Stimulated activated CD8-positive, alpha-beta memory T cell treated with anti-CD3 and anti-CD28 coated beads, Interleukin-2, amount 100 ng/mL, for 48 hours (primary cell): ENCODE measurements at places on chromosomes 6 and 20.

- no peak for DNase-seq
Observed at GRCh38 chr6:46788791-46789190, 4.4 kb upstream of the MEP1A start.

DNA sequence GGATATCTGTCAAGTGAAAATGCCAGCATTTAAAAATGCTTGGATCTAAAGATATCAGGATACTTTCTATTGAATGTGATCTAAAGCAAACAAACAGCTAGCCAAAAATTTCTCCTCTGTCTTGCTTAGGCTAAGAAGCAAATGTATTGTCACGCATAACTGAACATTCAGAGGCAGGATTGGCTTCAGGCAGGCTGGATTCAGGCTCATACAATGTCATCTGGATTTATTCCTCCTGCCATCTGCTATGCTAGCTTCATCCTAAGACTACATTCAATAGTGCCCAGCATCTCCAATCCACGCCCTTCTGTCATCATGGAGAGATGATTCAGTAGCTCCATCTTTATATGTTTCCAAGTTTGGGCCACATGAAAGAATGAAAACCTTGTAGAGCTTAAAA is 27.1 kb downstream of the PFDN4 start:
- DNase-seq = no peak

DNA sequence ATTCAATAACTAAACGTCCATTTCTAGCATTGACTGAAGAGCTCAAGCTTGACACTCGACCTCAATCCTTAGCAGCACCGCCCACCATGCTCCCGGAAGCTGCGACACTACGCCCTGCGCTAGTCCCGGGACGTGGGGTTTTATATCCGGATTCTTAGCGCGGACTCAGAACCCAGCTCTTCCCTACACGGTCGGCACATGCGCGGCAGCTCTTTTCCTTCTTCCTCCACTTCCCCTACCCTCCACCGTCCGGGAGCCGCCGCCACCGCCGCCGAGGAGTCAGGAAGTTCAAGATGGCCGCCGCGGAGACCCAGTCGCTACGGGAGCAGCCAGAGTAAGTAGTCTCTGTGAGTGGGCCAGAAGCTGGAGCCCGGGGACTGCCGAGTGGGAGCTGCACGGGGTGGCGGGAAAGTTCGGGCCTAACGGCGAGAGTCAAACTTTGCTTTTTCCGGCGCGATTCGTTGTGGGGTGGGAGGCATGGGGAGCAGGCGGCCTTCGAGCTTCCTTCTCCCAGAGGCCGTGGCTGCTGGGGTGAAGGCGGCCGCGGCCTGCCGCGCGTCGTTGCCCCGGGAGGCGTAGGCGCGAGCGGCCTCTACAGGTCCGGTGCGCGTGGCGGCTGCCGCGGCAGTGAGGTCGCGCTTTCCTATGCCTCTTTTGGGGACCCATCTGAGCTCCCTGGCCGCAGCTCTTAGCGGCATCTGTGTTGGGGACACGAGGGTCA is 57.6 kb downstream of the FAM217A start:
- DNase-seq = peak; percentile 88

- DNase-seq = no peak
Observed at GRCh38 chr6:37628611-37629320, 68.9 kb downstream of the MDGA1 start.

- DNase-seq = no peak
Observed at GRCh38 chr20:61448386-61448785, 196.3 kb downstream of the CDH4 start.

- no peak for DNase-seq
Observed at GRCh38 chr6:797479-798077, 104.6 kb upstream of the EXOC2 start.

- no peak for DNase-seq
Observed at GRCh38 chr6:14450133-14450504, 332.5 kb downstream of the CD83 start.

GRCh38 chr6:25537349-25538018 is 114.5 kb upstream of the SCGN start:
- DNase-seq = no peak

DNA sequence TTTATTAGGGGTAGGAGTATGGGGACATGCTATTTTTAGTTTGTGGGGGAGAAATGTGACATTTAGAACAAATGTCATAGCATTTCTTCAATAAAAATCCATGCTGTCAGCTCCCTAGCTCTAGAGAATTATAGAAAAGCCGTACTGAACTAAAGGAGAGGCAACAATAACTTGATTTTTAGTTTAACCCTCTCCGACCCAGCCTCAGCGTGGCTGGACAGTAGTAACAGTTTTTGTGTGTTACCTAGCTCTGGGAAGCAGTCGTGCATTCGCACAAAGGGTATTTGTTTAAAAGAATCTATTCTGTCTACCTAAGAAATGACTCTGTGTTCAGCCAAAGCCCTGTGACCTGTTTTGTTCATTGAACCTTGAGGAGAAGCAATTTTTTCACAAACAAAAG is 442.4 kb upstream of the SOX4 start:
- DNase-seq = no peak
